Hepatocyte (in vitro differentiated cells): ENCODE measurements at places on chromosomes 13 and 19. TPM values are rescaled to one million over a fixed set of nuclear protein-coding genes. Genes with fewer than 3 reads are reported as not detected.

DNA sequence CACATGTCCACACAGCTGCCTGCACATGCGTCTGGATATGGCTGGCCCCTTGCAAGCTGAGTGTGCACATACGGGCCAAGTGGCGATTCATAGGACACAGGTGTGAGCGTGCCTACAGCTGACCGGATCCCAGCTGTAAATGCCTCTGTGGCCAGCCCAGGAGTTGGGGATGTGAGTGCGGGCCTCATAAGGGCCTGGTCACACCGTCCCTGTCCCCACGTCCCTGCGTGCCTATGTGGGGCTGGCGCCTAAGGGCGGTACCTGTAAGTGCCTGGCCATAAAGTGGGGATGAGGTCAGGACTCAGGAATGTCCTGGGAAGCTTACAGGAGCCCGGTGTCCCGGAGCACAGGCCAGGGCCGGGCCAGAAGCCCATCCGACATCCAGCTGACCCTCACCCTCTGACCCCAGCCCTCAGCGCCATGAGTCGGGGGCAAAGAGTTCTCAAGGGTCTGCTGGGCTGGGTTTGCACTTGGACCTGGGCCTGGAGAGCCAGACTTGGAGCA, 1.3 kb upstream of the ARHGAP45 start:
- no peak overlapping the region for H3K4me3 ChIP-seq
- peaks cover 28% of the 10 kb centered on the region for H3K4me1 ChIP-seq
- H3K36me3 ChIP-seq, result no peaks in the 10 kb centered on the region
- H3K27me3 ChIP-seq, result peaks cover 35% of the 10 kb centered on the region

- no peaks in the 10 kb centered on the region for H3K36me3 ChIP-seq
- no peak overlapping the region for H3K27ac ChIP-seq
- peaks cover 10% of the 10 kb centered on the region for H3K4me1 ChIP-seq
- H3K4me3 ChIP-seq, result no peak overlapping the region
- no peak for DNase-seq
- no peaks in the 10 kb centered on the region for H3K27me3 ChIP-seq
Measured at GRCh38 chr13:113532156-113532806, 41.8 kb upstream of the DCUN1D2 start.

DNA sequence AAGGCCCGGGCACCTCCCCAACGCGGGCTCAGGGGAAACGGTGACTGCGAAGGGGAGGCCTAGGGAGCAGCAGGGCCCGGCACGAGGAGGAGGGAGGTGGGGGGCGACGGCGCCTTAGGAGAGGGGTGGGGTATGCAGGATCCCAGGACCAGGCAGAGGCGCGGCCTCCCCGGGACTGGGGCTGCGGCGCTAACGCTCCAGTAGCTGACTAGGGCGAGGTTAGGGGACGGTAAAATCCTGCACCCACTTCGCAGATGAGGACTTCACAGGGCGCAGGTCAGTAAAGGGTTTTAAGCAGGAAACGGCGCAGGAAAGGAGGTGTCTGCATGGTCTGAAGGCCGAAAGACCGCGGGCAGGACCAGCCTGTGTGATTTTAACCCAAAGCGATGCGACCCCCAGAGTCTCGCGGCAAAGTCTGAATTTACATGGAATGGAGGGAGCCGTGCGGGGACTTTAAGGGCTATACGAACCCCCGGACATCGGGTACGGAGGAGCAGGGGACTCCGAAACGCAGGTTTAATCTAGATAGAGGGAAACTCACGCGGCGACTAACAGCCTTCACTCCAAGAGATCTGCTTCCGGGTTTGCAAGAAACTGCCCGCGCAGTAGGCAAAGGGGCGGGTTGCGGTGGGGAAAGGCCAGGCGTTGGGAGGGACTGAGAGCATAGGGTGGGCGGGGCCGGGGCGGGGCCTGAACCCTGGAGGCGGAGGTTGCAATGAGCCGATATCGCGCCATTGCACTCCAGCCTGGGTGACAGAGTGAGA, at the start of gene ZNF665:
TSS of gene ZNF665 (minus strand) at position 588 of the 764 bp plus-strand sequence. CDS start 10,460 bp downstream, outside the sequence.
- DNase-seq, result peak; percentile 93
- peak within 1 kb of the TSS; percentile 66 for H3K4me3 ChIP-seq
- H3K36me3 ChIP-seq, result no peaks in the 10 kb centered on the region
- peak within 1 kb of the TSS; percentile 90 for H3K27ac ChIP-seq

DNA sequence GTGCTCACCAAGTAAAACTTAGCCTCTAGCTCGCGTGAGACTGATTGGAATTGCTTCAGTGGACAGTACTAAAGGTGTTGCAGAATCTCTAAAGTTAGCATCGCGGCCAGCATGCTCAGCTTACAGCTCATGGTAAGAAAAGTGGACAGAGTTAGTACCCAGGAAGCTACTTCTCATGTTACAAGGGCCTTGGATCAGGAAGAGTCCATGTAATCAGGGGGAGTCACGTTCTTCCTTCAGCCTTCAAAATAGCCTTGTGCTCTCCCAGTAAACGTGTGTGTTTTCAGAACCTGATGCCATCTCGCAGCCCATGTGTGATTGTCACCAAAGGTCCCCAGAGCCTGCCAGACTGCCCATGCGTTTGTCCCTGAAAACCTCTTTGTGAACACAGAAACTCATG, 195.8 kb upstream of the RNF113B start:
- no peak for DNase-seq
- H3K36me3 ChIP-seq, result no peaks in the 10 kb centered on the region
- H3K27ac ChIP-seq, result no peak overlapping the region
- no peak overlapping the region for H3K4me3 ChIP-seq
- H3K27me3 ChIP-seq, result no peaks in the 10 kb centered on the region

- H3K36me3 ChIP-seq, result no peaks in the 10 kb centered on the region
- DNase-seq, result no peak
- no peaks in the 10 kb centered on the region for H3K27me3 ChIP-seq
- no peak overlapping the region for H3K4me3 ChIP-seq
Measured at GRCh38 chr13:112774829-112775565, 85.2 kb downstream of the ATP11A start.

The EPN1 gene
- 40.2 and 74.8 TPM in 2 replicates for total RNA-seq

GRCh38 chr19:29268103-29268502, 55.2 kb upstream of the UQCRFS1 start:
- no peak for DNase-seq
- H3K27me3 ChIP-seq, result no peaks in the 10 kb centered on the region
- no peaks in the 10 kb centered on the region for H3K36me3 ChIP-seq
- H3K4me3 ChIP-seq, result no peak overlapping the region
- H3K27ac ChIP-seq, result no peak overlapping the region

The COL4A2 gene
- total RNA-seq, result 126 and 171 TPM in 2 replicates

The ZNF208 gene
- total RNA-seq, result not detected in 2 replicates

The GEMIN7 gene
- total RNA-seq, result 48.8 and 50.7 TPM in 2 replicates

The SHD gene
- 0.08 TPM in 1 of 2 replicates, not detected in the other for total RNA-seq

The ZNF761 gene
- total RNA-seq, result 27.7 and 28.1 TPM in 2 replicates

The ZIM2 gene
- total RNA-seq, result not detected in 2 replicates
